ENCODE measurements at places on chromosomes 6 and 20. TPM values are rescaled to one million over a fixed set of nuclear protein-coding genes. Genes with fewer than 3 reads are reported as not detected.

DNA sequence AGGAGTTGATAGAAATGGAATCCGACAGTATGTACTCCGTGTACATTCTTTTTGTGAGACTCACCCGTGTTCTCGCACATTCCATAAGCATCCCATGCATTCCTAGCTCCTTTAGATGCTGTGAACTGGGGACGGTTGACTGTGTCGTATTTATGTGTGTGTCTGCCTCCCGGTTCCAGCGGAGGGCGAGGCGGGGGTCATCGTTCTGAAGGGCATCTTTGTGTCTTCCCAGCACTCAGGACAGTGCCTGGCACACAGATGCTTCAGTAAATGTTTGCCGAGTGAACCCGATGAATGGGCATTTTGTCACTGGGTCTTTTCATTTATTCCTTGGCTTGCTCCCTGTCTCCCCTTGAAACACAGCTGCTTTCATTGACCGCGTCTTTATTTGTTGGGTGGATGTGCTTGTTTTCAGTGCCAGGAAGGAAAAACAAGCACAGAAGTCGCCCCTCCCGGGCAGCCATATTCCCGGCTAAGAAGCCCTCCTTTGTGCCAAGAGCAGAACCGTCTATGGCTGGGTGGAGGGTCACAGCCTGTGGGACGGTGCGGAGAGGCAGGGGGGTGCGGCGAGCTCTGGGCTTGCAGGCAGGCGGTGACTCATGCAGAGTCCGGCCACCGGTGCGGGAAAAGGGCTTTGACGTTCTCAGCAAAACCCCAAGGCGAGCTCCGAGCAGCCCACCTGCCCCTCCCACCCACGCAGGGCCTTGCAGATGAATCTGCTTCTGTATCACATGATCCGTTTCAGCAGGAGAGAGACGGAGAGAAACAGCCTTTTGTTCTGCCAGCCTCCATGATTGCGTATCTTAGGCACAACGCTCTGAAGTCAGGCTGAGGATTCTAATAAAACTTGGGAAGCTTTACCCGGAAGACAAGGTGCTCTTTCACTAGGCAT, 11.2 kb upstream of the PSMG4 start:
- no peaks in the 10 kb centered on the region for H3K36me3 ChIP-seq
- H3K27me3 ChIP-seq: peaks cover 7% of the 10 kb centered on the region
- H3K4me1 ChIP-seq: peaks cover 13% of the 10 kb centered on the region
- DNase-seq: no peak

- DNase-seq: no peak
- no peaks in the 10 kb centered on the region for H3K27me3 ChIP-seq
- H3K36me3 ChIP-seq: no peaks in the 10 kb centered on the region
- no peak overlapping the region for H3K4me3 ChIP-seq
- no peak overlapping the region for H3K27ac ChIP-seq
Observed at GRCh38 chr6:36755435-36756348, 58.1 kb downstream of the RAB44 start.

Gene SFTA2
- not detected for total RNA-seq

Gene EYA4
- 57.8 TPM for total RNA-seq

Gene GPX5
- total RNA-seq: not detected

All from gastrocnemius medialis (tissue), 4 donors.